Karpas-422 (cell line): ENCODE measurements at places on chromosomes 1 and 21.

DNA sequence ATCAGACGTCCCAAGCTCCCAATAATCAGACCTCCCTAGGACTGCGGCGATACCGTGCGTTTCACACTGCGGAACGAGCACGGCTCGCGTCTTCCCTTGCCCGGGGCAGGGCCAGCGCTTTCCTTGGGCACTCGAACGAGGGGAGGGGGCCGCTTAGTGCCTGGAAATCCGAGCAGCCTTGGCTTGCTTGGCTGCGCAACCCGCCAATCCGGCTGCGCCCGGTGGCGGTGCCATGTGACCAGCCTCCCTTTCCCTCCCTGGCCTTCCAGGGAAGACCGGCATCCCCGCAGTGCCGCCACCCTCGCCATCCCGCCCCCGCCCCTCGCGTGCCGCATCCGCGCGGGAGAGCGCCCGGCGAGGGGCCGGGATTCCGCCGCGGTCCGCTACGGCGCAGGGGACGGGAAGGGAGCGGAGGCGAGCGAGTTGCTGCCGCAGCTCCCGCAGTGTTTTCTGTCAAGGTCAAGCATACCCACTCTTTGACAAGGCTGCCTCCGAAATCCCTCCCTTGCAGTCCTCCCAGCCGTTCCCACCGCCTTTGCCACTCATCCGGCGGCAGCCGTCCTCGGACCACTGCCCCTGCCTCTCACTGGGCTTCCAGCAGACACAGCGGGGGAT lies 8.3 kb upstream of the RNF19B start:
- H3K4me3 ChIP-seq, result no peak overlapping the region
- no peaks in the 10 kb centered on the region for H3K36me3 ChIP-seq
- H3K4me1 ChIP-seq, result no peaks in the 10 kb centered on the region

- H3K4me3 ChIP-seq, result no peak overlapping the region
- H3K27me3 ChIP-seq, result no peaks in the 10 kb centered on the region
- no peaks in the 10 kb centered on the region for H3K36me3 ChIP-seq
- 0 out of 2 replicates have a peak overlapping the region, but pooled peaks have one; percentile 26 for H3K27ac ChIP-seq
Observed at GRCh38 chr1:235298758-235299157, 29.2 kb downstream of the ARID4B start.

- no peak overlapping the region for H3K27ac ChIP-seq
- no peaks in the 10 kb centered on the region for H3K27me3 ChIP-seq
- DNase-seq, result no peak
- H3K4me3 ChIP-seq, result no peak overlapping the region
- no peaks in the 10 kb centered on the region for H3K4me1 ChIP-seq
Observed at GRCh38 chr1:171433451-171433850, 51.9 kb upstream of the PRRC2C start.

- DNase-seq, result no peak
- H3K36me3 ChIP-seq, result no peaks in the 10 kb centered on the region
- no peak overlapping the region for H3K4me3 ChIP-seq
- H3K27ac ChIP-seq, result no peak overlapping the region
- H3K27me3 ChIP-seq, result no peaks in the 10 kb centered on the region
Observed at GRCh38 chr1:184492536-184492935, 105.7 kb downstream of the C1orf21 start.

DNA sequence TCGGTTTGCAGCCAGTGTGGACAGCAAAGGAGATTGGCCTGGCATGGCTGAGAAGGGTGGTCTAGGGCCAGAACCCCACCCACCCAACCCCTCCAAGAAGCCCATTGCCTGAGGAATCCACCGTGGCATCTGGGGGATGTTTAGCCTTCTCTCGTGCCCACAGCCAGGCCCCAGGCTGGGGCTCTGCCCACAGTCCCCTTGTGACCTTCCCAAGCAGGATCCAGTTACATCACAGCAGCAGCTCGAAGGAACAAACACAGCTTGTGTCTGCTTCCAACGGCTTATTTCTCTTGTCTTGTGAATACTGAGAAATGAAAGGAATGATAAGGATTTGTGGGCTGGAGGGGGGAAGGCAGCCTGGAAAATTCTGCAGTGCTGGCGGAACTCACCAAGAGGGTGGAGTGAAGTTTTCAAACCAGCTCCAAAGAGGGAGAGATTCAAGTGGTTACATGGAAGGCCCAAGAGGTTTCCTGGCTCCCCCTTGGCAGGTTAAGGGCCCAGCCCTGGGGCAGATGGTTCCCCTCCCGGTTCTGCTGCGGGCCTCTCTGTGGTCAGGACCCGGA lies 61.6 kb downstream of the DHRS3 start:
- no peaks in the 10 kb centered on the region for H3K27me3 ChIP-seq
- H3K27ac ChIP-seq, result no peak overlapping the region
- no peak overlapping the region for H3K4me3 ChIP-seq

DNA sequence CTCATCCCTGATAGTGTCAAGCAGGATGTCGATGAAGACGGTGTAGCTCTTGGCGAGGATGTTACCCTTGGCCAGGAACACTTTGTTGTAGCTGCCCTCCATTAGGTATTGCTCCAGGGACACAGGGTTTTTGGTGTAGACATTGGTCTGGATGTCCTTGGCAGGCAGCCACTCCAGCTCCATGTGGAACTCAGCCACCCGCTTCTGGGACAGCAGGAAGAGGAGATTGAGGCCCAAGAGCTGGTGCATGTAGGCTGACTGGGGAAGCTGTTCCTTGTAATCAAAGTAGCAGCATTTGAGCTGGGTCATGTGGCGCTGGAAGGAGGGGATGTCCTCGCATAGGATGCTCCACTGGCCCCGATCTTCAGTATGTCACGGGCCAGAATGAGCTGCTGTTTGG lies 9.5 kb downstream of the IL6R start:
- no peaks in the 10 kb centered on the region for H3K27me3 ChIP-seq
- no peaks in the 10 kb centered on the region for H3K36me3 ChIP-seq
- no peak for DNase-seq

DNA sequence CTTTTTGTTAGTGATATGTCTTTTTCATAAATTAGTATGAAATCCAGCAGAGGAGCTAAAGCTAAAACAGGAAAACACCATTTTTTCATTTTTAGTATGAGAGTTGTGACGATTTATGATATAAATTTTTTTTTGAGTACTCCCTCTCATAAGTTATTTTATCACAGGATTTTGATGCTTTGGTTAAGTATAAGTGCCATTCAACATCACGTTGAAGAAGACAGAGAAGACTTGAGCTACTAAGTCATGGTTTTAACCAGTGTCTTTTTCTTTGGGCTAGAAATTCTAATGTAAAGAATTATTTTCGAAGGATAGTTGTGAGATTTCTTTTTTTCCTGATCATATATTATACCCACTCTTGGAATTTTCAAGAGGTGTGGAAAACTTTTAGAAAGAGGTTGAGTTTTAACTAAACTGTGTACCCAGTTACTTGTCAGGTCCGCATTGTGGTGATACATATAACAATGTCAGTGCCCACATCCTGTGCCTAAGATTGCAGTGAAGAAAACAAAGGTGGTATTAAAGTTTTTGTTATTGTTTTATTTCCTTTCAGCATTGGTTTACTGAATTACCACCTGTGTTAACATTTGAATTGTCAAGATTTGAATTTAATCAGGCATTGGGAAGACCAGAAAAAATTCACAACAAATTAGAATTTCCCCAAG lies 93.8 kb downstream of the USP25 start:
- DNase-seq, result peak; percentile 42
- peak overlapping the region; percentile 77 for H3K27ac ChIP-seq
- no peak overlapping the region; the same call in 1 of the 2 replicates for H3K4me3 ChIP-seq
- peaks cover 66% of the 10 kb centered on the region for H3K4me1 ChIP-seq

GRCh38 chr21:16086121-16086520 lies 356.3 kb downstream of the USP25 start:
- no peak overlapping the region for H3K27ac ChIP-seq
- no peaks in the 10 kb centered on the region for H3K27me3 ChIP-seq
- H3K36me3 ChIP-seq, result no peaks in the 10 kb centered on the region
- H3K4me1 ChIP-seq, result no peaks in the 10 kb centered on the region
